Stimulated activated CD8-positive, alpha-beta memory T cell treated with anti-CD3 and anti-CD28 coated beads, Interleukin-7, amount 100 ng/mL, for 48 hours (primary cell): ENCODE measurements at places on chromosomes 7 and 10.

DNA sequence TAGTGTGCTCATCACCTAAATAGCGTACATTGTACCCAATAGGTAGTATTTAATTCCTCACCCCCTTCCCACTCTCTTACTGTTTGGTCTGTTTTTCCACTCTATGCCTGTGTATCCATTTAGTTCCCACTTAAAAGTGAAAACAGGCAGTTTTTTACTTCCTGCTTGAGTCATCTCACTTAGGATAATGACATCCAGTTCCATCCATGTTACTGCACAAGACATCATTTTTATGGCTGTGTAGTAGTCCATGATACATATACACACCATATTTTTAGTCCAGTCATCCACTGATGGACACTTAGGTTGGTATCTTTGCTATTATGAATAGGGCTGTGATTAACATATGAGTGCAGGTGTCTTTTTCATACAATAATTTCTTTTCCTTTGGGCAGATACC, 10.1 kb downstream of the STK17A start:
- no peak for DNase-seq

DNA sequence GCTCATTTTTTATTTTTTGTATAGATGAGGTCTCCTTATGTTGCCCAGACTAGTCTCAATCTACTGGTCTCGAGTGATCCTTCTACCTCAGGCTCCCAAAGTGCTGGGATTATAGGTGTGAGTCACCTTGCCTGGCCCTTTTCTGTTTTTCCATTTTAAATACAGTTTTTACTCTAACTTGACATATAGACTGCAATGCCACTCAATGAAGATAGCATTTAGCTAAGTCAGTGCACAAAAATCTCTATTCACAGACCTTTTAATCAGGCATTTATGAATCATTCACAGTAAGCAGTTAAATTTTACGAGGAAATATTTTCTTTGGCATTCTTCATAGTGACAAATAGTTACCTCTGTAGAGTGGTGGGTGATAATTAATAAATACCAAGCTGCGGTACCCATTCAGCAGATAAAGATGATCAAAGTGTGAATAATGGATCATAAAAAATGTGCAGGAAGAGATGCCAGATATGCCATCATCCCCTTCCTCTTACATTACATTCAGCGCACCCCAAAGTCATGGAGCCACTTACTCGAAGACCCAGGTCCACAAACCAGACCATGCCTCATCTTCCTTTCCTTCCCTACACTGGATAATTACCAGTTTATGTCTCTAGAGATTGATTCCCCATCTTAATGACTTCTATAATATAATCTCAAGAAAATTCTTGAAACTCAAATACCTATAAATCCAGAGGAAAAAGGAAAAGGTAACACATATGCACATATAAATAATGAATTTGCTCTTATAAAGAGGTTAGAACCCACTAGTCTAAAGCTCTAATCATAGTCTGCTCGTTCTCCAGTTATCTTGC, 56.0 kb downstream of the UBE2H start:
- no peak for DNase-seq

DNA sequence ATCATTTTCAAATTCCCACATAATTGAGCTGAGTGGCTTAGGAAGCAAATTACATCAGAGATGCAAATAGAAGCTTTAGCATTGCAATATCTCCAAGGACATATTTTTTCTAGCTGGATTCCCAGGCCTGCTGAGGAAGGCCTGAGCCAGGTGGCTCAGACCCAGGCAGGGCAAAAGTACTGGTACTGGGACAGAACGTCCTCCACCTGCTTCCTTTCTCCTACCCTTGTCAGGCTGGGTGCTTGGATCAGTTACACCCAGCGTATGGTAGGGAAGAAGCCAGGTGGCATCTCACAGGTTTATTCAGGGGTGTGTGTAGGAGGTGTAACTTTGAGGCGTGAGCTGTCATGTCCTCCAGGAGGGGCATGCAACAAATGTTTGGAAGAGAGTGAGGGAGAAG, 3.0 kb upstream of the PANK1 start:
- DNase-seq: no peak

DNA sequence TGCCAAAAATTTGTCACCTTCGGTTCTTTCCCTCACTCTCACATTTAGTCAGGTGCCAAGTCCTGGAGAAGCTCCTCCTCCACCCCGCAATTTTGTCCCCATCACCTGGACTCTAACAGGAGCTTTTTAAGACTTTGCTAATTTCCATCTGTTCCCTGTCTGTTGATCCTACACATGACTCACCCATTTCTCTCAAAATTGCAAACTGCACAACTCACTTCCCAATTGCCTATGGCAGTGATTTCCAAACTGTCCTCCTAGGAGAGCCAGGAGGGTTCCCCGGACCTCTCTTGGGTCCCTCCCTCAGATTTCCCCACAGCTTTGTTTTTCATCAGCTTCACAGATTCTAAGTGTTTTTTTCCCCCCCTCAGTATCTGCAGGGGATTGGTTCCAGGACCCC, 120.3 kb downstream of the WNT2 start:
- DNase-seq: no peak

DNA sequence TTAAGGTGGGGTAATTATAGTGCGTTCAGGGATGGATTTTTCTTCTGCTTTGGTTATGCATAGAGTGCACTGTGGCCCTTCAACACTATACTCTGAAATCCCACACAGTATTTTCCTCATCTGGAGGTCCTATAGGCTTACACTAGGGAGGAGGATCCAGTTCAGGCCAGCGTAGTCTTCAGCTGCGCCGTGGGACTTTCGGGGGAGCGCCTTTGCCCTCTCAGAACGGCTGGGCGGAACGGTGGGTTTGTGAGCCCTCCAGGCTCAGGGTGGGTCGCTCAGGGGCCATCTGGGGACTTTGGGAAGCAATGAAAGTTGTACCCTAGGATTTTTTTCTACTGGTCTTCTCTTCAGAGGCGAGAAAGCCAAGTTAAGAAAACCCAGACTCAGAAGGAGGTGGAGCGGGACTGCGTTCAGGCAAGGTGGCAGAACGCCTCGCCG, 652 bp upstream of the VPS26A start:
- DNase-seq: no peak

- peak; percentile 11 for DNase-seq
Observed at GRCh38 chr7:25069900-25070443, 55.1 kb downstream of the CYCS start.

DNA sequence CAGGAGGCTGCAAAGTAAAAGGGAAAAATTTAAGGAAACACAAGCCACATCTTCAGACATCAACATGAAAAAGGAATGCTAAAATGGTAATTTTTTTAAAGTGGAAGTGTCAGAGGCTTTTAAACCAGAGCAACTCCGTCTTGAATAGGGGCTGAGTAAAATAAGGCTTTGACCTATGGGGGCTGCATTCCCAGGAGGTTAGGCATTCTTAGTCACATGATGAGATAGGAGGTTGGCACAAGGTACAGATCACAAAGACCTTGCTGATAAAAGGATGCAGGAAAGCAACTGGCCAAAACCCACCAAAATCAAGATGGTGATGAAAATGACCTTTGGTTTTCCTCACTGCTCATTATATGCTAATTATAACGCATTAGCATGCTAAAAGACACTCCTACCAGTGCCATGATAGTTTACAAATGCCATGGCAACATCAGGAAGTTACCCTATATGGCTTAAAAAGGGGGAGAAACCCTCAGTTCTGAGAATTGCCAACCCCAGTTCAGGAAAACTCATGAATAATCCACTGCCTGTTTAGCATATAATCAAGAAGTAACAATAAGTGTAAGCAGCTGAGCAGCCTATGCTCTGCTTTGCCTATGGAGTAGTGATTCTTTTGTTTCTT, 128.3 kb downstream of the SKAP2 start:
- no peak for DNase-seq

GRCh38 chr7:156450473-156450872, 190.1 kb upstream of the RNF32 start:
- DNase-seq: no peak

- DNase-seq: no peak
Observed at GRCh38 chr10:121753726-121754476, 155.7 kb upstream of the FGFR2 start.

GRCh38 chr7:99514050-99514449, 9.6 kb downstream of the ZKSCAN5 start:
- DNase-seq: no peak

DNA sequence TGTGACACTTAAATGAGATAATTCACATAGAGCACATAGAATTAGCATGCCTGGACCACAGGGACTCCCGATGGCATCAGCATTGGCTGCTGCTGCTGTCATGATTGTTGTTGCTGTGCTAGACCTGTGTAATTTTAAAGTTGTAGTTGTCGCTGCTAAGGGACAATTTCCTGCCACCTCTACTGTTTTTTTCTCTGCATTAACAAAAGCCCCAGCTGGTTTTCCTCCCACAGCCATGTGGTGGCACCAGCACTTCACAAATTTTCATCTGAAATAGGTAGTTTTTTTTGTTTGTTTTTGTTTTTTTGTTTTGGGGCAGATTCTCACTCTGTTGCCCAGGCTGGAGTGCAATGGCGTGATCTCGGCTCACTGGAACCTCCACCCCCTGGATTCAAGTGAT, 25.4 kb upstream of the PRXL2A start:
- no peak for DNase-seq

GRCh38 chr7:48636391-48637015, 287.8 kb upstream of the CDC14C start:
- no peak for DNase-seq

DNA sequence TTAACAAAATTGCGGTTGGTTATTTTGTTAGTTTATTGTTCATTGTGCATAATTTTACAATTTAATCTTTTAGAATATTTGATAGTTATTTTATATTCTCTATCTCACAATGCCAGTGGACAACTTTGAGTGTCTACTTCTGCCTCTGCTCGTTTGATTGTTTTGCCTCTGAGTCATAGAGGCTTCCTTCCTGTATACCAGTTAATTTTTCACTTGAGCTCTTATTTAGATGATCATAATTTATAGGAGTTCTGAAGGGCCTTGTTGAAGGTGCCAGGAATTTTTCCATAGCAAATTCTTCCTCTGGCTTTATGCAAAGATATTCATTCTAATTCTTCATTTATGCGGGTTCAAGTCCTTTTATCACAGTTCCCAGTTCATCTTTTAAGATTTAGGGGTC, 5.2 kb upstream of the MALRD1 start:
- DNase-seq: no peak

DNA sequence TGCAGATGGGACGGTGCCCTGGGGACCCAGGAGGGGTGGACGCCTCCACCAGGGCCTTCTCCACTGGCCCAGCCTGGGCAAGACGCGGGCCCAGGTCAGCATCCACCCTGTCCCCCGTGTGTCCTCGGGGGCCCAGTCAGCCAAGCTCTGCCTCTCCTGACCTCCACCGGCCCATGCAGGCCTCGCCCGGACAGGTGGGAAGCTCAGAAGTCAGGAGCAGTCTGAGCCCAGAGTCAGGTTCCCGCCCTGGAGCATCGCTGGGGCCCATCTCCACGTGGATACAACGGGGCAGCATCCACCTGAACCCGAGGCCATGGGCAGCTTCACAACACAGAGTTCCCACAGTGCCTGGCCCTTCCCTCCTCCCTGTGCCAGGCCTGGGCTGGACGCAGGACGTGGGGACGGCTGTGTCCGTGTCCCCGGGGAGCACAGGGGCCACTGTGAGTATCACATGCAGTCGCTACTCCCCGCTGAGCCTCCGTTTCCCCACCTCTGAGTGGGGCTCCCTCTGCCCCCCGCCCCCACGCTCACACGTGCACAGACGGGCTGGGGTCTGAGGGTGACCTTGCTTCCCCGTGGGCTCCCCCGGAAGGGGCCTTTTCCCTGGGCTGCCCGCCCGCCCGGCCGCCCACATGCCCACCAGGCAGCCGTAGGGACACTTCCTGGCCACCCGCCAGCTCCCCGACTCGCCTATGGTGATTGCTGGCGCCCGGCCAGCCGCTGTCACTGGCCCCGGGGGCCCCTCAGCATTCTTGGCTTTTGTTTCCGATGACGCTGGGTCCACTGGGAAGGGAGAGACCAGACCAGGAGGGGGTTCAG, 64.3 kb downstream of the PDGFA start:
- DNase-seq: no peak

GRCh38 chr10:86217371-86218080, 149.1 kb downstream of the GRID1 start:
- no peak for DNase-seq

GRCh38 chr10:34535872-34536271, 279.2 kb downstream of the PARD3 start:
- no peak for DNase-seq

- DNase-seq: no peak
Observed at GRCh38 chr7:80008039-80008438, 126.6 kb upstream of the GNAI1 start.

DNA sequence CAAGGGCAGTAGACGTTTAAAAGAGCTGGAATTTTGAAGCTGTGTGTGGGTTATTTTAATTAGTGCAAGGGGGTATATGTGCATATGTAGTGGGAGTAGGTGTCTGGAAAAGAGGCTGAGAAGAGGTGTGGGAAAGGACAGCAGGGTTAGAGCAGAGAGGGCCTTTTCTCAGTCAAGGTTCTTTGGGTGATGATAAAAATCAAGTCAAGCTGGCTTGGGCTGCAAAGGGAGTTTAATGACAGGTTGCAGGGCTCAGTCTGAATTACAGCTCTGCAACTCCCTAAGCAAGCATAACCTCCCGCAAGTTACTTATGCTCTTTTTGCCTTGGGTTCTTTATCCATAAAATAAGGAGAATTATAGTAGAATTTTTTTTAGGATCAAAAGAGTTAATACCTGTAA, 83.5 kb downstream of the RELN start:
- no peak for DNase-seq

- DNase-seq: no peak
Observed at GRCh38 chr10:43327171-43327570, 44.3 kb upstream of the FXYD4 start.

GRCh38 chr10:74213571-74214162, 62.6 kb downstream of the ADK start:
- no peak for DNase-seq

- no peak for DNase-seq
Observed at GRCh38 chr10:33460505-33461294, 126.2 kb upstream of the NRP1 start.

DNA sequence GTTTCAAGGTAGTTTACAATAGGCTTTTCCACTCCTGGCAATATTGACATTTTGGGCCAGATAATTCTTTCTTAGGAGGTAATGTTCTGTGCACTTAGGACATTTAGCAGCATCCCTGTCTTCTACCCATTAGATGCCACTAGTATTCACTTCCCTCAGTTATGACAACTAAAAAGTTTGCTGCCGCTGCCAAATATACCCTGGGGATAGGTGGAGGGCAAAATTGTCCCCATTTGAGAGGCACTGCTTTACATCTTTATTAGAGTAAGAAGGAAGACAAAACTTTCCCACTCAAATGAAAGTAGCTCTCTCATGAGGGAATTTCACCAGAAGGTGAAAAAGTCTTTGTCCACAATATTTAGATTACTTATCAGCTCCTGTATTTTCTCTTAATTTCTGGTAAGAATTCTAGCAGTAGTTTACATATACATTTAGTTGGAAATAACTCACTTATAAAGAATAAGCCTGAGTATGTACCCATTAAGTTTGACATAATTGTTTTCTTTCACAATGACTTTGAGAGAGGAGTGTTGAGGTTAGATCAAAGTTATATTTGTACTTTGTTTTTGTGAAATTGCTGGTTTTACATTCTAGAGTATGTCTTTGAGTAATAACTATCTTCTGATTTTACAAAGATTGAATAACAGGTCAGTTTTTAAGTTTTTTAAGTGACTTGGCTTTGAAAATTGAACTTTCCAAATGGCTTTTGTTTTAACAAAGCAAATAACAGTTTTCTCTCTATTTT, 46.0 kb downstream of the HELLS start:
- DNase-seq: no peak
